Ovary (tissue), 10 donors: ENCODE measurements at places on chromosomes 11 and 22. TPM values are rescaled to one million over a fixed set of nuclear protein-coding genes. Genes with fewer than 3 reads are reported as not detected.
A peak's percentile ranks its signal among the peaks of the same experiment; 100 is the strongest.

Gene MOV10L1
- 5.6 TPM for total RNA-seq

- H3K27ac ChIP-seq, result no peak overlapping the region
- no peaks in the 10 kb centered on the region for H3K36me3 ChIP-seq
- H3K27me3 ChIP-seq, result no peaks in the 10 kb centered on the region
- no peak overlapping the region for H3K4me3 ChIP-seq
These were observed 359.5 kb downstream of the INSC start for GRCh38 chr11:15473954-15474837.

DNA sequence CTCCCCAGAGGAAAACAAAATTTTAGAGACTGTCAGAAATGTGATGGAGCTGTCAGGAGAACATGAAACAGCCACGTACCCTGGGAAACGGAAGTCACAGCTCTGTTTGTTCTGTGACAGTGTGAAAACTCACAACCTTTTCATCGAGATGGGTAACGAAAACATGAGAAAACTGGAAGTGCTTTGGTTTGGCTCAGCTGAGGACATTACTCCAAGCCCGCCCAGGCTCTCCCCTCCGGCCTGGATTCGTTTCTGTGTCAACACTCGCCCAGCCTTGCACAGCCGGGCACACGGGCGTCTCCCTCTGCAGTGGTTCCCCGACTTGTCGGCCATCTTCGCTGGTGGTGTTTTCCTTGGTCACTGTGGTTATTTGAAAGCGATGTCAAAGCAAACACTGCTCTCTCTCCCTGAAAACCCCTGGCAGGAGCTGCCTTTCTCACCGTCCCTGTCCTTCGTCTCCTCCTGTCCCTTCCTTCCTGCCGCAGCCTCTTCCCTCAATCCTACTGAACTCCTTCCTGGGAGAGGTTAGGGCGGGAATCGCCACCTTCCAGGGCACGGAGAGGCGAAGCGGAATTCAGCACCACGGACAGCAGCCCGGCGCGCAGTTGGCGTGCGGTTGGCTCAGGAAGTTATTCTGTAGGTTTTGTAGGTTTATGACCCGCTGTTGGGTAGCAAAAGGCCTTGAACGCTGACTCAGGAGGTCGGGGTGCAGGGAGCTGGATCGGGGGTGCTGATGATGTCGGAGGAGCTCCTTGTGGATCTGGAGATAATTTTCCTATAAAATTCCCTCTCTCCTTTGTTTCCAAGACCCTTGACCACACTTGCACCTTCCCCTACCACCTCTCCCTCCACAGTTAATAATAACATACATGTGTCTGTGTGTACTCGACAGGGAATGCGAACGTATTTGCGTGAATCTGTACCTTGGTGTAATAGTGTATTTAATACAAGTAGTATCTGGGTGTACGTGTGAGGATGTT lies 13.1 kb upstream of the RPS19BP1 start:
- H3K27me3 ChIP-seq, result no peaks in the 10 kb centered on the region
- H3K4me3 ChIP-seq, result no peak overlapping the region
- H3K36me3 ChIP-seq, result no peaks in the 10 kb centered on the region
- no peaks in the 10 kb centered on the region for H3K4me1 ChIP-seq
- DNase-seq, result no peak
- H3K27ac ChIP-seq, result no peak overlapping the region

GRCh38 chr11:1070594-1071462 lies 3.8 kb upstream of the MUC2 start:
- H3K4me3 ChIP-seq, result no peak overlapping the region
- DNase-seq, result peak; percentile 4
- no peaks in the 10 kb centered on the region for H3K4me1 ChIP-seq
- no peaks in the 10 kb centered on the region for H3K27me3 ChIP-seq
- H3K27ac ChIP-seq, result no peak overlapping the region
- H3K36me3 ChIP-seq, result no peaks in the 10 kb centered on the region

DNA sequence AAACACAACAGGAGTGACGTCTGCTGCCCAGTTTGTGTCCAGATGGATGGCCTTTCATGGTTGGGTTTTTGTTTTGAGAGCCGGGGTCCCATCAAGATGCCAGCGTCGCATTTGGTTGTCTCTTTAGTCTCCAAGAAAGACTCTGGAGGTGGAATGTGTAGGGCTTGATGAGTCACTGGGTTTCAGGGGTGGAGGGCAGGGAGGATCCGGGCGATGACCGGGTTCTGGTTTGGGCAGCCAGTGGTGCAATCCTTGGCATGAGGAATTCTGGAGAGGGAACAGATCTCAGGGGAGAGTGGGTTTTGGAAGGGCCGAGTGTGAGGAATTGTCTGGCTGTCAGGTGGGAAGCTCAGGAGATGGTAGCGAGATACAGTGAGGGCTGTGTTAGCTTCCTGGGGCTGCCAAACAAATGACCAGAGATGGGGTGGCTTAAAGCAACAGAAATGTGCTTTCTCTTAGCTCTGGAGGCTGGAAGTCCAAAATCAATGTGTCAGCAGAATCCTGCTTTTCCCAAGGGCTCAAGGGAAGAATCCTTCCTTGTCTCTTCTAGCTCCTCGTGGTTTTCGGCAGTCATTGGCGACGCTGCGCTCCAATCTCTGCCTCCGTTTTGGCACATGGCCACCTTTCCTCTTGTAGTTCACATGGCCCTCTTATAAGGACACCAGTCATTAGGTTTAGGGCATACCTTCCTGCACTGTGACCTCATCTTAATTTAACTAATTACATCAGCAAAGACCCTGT lies 26.4 kb upstream of the PPFIA1 start:
- H3K36me3 ChIP-seq, result no peaks in the 10 kb centered on the region
- no peaks in the 10 kb centered on the region for H3K27me3 ChIP-seq
- H3K4me3 ChIP-seq, result no peak overlapping the region
- no peak for DNase-seq

- no peak for DNase-seq
- H3K4me1 ChIP-seq, result peaks cover 6% of the 10 kb centered on the region
- no peak overlapping the region for H3K4me3 ChIP-seq
- no peaks in the 10 kb centered on the region for H3K27me3 ChIP-seq
These were observed 4.0 kb downstream of the ALG12 start for GRCh38 chr22:49914256-49914655.

GRCh38 chr11:61861634-61862033 lies 29.7 kb downstream of the FADS3 start:
- H3K36me3 ChIP-seq, result no peaks in the 10 kb centered on the region
- H3K4me1 ChIP-seq, result no peaks in the 10 kb centered on the region
- no peaks in the 10 kb centered on the region for H3K27me3 ChIP-seq
- H3K27ac ChIP-seq, result no peak overlapping the region

GRCh38 chr22:28911304-28911690 lies 27.9 kb downstream of the ZNRF3 start:
- no peak for DNase-seq
- H3K4me1 ChIP-seq, result peaks cover 29% of the 10 kb centered on the region
- no peaks in the 10 kb centered on the region for H3K36me3 ChIP-seq

GRCh38 chr11:70763606-70764005 lies 365.3 kb downstream of the CTTN start:
- no peaks in the 10 kb centered on the region for H3K36me3 ChIP-seq
- no peaks in the 10 kb centered on the region for H3K4me1 ChIP-seq
- no peak for DNase-seq
